ENCODE measurements at places on chromosomes 16 and 17.

DNA sequence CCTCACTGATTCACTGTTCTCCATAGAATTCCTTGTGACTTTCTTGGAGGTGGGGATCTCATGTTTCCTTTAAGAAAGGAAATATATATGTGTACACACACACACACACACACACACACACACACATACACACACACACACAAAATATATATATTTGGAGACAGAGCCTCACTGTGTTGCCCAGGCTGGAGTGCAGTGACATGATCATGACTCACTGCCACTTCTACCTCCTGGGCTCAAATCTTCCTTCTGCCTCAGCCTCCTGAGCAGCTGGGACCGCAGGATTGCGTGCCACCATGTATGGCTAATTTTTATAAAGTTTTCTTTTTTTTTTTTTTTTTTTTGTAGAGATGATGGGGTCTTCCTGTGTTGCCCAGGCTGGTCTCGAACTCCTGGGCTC, 45.9 kb downstream of the CDH13 start:
- no peak for DNase-seq

DNA sequence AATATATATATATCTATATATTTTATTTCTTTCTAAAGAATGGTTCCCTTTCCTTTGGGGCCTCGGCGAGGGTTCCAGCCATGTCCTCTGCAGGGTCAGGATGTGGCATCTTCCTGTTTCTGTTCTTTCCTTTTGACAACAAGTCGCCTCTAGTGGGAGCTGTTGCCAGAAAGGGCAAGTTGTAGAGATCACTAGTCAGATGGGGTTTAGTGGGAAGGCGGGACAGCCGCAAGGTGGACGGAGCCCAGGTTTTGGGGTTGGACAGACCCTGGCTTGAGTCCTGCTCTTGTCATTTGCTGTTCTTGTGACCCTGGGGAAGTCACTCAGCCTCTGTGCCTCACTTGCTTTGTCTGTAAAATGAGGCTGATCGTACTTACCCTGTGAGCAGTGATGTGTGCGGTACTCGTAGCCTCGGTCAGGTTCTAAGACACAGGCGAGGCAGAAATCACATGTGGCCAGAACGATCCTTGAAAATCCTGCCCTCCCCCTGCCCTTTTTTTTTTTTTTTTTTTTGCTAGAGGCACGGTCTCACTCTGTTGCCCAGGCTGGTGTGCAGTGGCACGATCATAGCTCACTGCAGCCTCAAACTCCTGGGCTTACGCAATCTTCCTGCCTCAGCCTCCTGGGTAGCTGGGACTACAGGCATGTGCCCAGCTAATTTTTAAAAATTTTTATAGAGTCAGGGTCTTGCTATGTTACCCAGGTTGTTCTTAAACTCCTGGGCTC, 80.1 kb downstream of the ABCC6 start:
- no peak for DNase-seq

DNA sequence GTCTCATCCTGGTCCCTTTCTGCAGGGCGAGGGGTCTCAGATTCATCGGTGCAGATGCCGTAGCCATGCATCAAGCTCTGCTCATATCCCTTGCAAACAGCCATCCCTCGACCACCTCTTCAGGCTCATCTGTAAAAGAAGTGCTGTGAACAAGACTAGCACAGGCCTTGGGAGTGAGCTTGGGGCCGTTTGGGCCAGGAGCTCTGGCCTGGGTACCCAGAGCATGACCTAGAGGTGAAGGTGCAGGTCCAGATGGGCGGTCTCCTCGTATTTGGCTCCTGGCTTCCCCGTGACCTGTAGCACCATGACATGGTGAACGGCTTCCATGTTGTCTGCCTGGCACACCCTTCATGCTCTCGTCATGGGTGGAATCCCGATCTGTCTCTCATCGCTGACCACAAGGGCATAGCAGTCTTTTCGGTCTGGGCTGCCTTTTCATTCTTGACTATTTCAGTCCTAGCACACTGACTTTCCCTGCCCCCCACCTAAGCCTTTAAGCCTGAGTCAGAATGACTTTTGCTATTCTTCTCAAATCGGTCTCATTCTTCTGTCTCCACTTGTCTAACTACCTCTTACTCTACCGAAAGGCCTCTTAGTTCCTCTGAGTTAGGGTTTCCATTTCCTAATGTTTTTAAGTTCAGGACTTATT, 216.0 kb downstream of the FOXL1 start:
- no peak for DNase-seq

DNA sequence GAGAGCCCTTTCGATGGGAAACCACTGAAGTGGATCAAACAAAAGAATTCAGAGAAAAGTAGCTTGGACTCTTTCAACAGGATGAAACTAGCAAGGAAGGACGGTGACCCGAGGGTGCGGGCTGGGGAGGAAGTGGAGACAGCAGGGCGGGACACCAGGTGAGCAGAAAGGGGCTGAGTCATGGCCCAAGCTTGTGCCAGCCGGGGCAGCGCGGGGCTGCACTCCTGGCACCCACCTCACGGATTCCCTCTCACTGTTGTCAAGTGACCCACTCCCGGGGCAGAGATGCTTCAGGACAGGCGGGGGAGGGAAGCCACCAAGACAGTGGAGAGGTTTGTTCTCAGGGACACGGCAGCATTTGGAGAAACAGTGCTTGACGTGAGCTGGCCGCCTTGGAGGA, 10.7 kb upstream of the RNF222 start:
- no peak for DNase-seq

DNA sequence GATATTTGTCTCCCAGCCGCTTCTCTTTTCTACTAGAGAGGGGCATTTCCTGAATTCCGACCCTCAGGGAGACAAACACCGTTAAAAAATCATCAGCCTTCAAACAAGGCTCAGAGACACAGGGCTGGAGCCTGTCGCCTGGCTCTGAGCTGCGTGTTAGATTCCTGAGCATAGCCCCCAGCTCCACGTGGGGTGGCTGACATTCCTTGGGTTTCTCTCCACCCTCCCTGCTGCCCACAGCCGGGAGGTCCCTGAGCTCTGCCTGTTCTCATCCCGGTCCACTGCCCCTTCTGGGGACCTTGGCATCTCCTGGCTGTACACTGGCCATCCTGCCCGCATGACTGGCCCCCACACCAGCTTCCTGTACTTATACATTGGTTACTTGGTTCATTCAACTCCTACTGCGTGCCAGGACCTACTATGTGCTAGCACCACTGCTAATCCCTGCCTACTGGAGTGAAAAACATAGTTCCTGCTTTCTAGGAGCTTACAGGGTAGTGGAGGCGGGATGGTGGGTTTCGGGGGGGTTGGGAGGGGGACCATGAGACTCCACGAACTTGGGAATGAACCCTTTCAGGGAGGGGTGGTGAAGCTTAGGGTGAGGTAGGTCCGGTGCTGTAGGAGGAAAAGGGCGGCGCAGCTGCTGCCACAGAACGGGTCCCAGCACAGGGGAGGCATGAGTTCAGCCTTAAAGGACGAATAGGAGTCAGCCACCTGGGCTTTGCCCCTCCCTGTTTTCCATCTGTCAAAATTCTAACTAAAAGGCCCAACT, 52.1 kb upstream of the TMEM132E start:
- DNase-seq = no peak

- no peak for DNase-seq
Measured at GRCh38 chr17:2043785-2044184, 2.0 kb downstream of the OVCA2 start.

DNA sequence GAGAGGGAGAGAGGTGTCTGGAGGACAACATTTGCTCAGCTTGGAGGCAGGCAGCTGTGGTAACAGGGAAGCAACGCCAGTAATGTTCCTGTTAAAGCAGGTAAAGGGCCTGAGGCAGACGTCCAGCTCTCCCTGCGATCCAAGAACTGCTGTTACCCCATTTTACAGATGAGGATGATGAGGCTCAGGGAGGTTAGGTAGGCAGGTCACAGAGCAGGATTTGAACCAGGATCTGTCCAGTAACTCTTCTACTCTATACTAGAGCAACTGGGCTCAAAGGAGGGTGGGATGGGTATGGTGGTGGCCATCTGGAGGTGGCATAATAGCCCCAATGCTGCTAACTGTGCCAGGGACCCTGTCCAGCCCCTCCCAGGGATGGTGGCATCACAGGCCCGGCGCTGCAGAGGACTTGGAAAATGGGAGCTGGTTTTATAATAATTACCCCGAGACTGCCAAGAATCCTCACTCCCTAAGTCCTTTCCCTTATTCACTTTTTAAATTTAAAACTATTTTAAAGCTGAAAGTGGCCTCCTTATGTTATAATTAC, 12.0 kb downstream of the CA7 start:
- no peak for DNase-seq

- DNase-seq = no peak
Measured at GRCh38 chr17:17433000-17433703, 43.6 kb upstream of the MED9 start.

DNA sequence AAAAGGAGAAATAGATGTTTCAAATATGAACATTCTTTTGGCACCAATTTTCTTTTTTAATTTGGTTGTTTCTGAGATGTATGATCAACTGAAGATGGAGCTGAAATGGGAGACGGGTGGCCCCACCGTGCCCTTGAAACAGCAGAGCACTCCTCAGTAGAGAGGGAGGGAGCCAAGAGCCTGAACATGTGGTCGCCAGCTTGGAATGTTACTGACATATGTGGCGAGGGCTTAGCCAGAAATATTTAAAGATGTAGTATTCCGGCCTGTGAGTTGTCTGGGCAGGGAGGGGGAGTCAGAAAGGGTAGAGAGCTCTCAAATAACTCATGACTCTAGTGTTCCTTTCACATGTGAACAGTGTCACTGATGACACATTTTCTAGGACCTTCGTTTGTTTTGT, 13.3 kb upstream of the MRC2 start:
- no peak for DNase-seq

DNA sequence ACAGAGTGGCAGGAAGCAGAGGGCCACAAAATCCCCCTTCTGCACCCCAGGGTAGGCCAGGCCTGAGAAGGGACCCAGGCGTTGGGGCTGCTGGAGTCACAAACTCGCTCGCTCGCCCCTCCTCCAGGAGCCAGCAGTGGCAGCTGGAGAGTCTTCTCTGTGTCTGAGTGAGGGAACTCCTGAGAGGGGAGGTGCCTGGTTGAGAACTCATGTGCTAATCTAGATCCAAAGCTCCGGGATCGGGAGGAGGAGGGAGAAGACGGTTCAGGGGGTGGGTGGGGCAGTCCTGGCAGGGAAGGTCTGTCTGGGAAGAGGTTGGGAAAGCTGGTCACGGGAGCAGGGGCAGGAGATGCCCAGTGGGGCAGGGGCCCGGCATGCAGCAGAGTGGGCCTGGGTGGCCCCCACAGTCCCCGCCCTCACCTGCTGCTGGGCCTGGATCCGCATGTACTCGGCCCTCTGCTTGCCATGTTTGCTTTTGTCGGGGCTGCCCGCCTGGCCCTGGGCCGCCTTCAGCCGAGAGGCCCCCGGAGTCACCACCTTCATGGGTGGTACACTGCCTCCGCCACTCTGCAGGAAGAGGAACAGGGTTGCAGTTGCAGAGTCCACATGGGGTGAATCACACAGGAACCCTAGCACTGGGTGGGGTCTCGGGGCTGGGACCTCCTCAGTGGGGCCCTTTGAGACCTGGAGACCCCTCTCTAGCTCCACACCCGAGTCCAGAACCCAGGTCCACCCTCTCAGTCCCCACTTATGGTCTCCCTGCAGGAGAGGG, 62.2 kb downstream of the SRCIN1 start:
- DNase-seq = no peak

DNA sequence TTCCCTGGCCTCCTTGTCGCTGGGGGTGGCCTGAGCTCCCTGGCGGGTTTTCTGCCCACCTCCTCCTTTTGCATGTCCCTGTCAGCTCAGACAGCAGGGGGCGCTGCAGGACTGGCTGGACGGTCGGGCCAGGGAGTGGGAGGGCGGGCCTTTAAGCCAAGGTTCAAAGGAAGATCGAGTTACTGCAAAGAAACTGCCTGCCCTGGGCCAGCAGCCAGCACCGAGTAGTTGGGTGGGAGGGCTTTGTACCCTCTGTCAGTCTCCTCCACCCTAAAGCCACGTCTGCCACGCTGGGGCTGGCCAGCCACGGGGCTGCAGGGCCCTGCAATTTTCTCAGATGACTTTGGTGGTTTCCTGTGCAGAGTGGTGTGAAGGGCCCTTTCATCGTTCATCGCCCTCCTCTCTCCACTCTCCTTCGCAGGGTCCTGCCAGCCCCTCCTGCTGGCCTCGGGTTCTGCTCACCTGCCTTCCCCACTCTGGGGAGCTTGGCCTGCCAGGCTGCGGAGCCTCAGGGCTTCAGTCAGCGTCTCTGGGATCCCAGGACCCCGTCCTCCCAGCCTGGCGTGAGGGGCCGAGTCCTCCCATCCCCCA, 12.3 kb downstream of the GPR142 start:
- peak; percentile 84 for DNase-seq

DNA sequence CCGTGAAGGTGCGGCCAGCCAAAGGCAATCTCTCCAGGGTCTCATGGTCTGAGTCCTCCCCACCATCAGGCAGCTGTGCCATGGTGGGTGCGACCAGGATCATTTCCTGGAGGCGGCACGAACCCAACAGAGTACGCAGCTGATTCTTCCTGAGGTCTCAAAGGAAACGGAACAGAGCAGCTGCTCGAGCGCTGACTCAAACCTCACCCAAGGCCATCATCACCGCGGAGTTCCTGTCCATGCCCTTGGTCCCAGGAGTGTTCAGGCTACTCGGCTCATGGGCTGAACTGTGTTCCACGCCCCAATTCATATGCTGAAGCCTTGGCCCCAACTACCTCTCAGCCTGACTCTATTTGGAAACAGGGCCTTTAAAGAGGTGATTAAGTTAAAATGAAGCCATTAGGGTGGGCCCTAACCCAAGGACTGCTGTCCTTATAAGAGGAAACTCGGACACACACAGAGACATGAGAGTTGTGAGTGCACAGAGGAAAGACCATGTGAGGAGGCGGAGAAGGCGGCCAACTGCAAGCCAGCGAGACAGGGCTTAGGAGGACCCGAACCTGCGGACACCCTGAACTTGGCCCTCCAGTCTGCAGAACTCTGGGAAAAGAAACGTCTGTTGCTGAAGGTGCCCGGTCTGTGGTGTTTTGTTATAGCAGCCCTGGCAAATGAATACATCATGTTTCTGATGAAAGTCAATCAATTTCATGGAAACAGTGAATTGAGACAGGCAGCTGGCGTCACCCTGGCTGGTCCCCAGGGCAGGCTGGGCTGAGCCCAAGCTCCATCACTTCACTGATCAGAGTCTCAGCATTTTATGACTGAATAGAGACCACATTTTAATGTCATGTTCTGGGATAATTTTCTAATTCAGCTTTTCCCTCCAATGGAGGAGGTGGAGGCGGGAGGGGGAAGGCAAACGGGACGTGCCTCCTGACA, 13.7 kb downstream of the MXRA7 start:
- no peak for DNase-seq

DNA sequence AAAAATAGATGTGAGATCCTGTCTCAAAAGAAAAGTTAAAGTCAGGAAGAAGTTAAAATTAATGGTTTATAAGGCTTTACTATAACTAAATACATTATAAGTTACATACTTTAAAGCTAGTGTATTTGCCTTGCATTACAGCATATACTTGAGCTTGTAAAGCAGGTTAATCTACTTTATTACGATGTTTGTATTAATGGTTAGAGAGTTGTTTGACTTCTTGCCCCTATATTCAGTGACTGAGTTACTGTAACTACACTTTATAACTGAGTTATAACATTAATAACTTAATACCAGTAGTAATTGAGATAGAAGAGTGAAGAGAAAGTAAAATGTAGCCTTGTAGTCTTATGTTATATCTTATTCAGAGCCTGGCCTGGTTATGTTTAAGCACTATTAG, 22.9 kb downstream of the CLTC start:
- DNase-seq = no peak

Data from right renal pelvis (tissue), 4 donors.